Aorta (tissue), 5 donors: ENCODE measurements at places on chromosomes 2 and 18. TPM values are rescaled to one million over a fixed set of nuclear protein-coding genes. Genes with fewer than 3 reads are reported as not detected.

MEP1B gene
- 6.0 TPM for polyA plus RNA-seq

DNA sequence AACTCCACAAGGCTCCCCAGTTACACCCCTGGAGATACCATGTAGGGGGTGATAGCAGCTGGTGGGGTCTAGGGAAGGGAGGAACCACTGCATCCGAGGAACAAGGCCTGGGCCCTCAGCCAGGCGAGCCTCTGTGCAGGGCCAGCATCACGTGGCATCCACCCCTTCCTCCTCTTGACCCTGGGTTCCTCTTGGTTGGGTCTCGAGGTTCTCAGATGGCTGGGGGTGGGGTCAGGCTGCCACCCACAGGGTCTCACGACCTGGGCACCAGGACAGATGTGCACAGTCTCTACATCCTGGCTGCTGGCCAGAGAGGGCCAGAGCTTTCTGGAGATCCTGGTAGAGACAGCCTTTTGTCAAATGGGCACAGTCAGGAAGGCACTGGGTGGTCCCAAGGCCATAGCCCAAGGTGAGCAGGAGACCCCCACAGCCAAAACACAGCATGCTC is 10.4 kb downstream of the HS6ST1 start:
- peak; percentile 79 for DNase-seq

DNA sequence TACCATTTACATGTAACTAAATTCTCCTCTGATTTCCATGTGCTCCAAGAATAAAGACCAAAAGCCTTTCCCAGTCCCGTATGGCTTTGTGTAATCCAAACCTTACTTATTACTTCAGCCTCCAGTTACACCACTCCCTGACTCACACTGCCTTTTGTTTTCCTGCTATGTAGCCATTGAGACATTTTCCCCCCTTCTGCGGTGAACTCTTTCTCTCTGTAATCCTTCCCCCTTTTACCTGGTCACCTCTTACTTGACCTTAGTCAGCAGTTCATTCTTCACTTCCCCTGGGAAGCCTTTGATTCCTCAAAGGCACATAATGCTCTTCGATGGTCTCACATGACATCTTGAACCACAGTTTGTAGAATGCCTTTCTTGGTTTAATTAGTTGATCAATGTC is 256.0 kb upstream of the FANCL start:
- no peak for DNase-seq

SP100 gene
- 70.8 TPM for polyA plus RNA-seq

GRCh38 chr2:112187805-112188596 is 49.8 kb downstream of the FBLN7 start:
- no peak for DNase-seq

DNA sequence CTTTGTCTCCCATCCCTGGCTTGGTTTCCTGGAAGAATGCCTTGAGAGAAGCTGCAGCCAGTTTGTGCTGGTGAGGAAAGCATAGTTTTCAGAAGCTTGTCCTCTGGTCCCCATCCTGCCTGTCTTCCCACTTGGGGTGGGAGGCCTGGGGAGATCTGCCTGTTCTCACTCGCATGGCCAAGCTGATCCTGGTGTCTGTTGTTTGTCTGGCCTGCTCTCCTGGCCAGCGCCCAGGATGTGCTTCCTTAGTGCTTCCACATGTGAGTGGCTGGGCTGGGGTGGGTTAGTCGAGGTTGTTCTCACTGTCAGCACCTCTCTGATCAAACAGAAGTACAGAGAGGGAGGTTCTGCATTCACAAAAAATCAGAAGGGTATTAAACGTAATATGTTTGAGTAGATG is 49.5 kb downstream of the PTPRM start:
- DNase-seq: no peak

GRCh38 chr18:37534627-37535026 is 31.0 kb downstream of the CELF4 start:
- DNase-seq: no peak

DNA sequence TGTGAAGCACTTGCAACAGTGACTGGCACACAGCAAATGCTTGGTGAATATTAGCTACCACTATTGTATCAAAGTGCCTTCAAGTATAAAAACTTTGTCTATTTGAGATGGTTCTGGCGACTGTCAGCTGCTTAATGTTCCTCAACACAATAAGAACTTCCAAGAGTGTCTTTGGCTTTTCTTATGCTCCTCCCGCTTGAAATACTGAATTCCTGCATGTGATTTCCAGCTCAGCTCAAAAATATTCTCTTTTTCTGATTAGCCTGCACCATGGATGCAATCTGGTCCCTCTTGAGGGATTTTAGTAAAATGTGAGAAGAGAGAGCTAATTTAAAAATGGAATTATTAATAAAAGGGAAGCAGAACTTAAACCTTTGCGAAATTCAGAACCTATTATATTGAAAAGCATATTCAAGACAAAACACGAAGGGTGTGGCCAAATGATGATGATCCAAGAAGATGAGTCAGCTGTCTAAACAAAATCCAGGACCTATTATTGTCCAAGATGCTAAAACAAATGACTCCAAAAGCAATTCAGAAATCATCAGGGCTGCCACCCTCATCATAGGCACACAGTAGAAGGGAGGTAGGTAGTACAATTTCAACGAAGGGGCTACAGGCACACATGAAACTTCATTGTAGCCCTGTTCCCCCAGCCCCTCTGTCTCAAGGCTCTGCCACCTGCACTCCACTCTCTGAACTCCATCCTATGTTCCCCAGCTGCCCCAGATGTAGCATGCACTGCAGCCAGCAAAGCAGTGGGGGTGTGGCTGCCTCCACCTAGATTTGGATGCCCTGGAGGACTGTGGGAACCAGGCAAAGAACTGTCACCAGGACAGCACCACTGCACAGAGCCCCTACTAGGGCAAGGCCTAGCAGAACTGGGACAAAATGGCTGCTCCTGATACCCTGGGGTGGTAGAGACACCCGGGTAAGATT is 190.1 kb downstream of the ZNF385B start:
- no peak for DNase-seq

LYPD6 gene
- 0.25 TPM for polyA plus RNA-seq

DNA sequence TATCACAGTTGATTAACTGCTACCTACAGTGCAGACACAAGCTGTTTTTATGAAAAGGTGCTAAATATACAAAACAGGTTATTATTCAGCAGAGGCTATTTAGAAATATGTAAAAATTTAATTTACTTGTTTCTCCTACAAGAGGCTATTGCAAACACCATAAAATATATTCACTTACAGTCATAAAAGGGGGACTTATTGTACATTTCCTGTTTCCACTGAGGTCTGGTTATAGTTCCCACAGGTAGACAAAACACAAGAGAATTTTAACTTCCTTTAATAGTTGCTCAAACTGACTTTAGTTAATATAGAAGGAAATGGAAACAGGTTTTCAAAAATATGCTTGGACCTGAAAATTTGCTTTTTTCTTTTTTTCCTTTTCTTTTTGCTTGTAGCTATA is 40.0 kb upstream of the FRZB start:
- no peak for DNase-seq

GRCh38 chr18:11284349-11284748 is 135.0 kb upstream of the PIEZO2 start:
- no peak for DNase-seq

TEX44 gene
- not detected for polyA plus RNA-seq

GRCh38 chr2:197254776-197255530 is 55.6 kb downstream of the ANKRD44 start:
- no peak for DNase-seq

DNA sequence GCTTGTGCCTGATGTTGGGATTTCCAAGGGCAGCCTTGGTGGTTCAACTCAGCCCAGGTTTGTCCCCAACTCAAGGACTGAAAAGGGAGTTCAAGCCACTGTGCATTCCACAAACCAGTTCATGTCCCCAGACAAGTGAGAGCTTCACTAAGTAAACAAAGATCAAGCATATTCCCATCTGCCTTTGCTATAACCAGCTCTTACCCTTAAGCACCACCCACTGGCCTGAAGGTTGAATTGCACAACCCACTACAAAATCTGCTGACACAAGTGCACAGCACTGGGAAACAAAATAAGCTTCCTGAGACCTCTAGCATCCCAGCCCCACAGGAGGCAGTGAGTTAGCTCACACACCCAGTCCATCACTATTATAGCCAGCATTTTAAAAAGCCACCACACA is 516.7 kb downstream of the NR4A2 start:
- no peak for DNase-seq

DNA sequence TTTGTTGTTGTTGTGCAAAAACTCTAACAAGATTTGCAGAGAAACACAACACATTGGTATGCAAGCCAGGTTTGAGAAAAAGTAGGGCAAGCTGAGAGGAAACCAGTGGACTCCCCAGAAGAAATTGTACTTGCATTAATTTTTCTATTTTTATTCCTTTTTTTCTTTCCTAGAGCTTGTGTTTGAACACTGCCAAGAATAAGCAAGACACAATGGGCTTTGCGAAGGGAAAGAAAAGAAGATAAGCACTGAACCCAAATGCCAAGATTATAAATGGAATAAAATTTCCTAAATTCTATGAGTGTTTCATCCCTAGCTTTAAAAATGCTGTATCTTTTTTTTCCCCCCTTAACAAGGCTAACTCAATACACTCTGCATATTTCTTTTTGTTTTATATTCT is 17.0 kb upstream of the CYTIP start:
- no peak for DNase-seq

- DNase-seq: no peak
These were observed 15.2 kb upstream of the TMEM37 start for GRCh38 chr2:119416299-119416923.

DNA sequence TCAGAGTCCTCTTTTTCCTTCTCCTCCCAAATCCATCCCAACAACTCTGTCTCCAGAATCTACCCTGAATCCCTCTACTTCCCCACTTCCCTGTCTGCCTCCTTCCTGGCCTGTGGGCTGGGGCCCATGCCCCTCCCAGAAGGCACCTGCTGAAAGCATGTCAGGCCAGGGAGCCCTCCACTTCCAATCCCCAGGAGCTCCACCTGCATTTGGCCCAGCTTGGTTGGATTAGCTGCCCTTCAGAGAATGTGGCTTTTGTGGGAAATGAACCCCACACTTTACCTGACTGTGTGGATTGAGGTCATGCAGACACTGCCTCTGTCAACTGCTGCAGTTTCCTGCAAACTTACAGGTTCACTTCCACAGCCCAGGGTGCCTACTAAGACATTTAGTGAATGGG is 58.5 kb downstream of the ACOXL start:
- no peak for DNase-seq

DNA sequence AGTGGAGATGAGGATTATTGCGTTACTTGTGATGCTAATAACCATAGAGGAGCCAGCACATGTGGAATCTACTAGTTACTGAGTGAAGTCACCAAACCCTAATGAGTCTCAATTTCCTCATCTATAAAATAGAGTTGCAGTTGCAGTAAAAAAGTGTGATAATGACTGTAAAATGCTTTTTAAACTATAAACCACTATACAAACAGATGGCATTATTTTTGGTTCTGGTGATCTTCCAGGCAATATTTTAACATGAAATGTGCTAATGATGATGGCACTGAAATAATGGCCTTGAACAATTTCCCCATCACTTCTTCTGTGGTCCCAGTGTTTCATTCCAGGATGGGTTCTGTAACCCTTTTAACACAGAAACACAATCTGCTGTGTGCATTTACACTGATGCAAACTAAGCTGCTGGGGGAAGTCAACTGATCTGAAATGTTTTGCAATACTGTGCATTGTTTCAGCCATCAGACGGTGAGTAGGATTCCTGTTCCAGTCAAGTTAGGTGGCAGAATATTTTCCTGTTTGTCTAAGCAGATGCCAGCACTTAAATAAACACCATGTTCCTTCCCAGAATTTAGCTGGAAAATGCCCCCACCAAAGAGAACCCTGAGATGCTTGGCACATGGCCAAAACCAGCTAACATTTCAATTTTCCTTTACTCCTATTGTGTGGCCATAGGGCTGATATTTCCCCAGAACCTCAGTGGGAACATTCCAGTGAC is 52.6 kb downstream of the TACR1 start:
- DNase-seq: no peak

POTEC gene
- polyA plus RNA-seq: not detected

REG3G gene
- 0.38 TPM for polyA plus RNA-seq

- no peak for DNase-seq
These were observed 305.9 kb upstream of the SALL3 start for GRCh38 chr18:78673516-78674321.

LHCGR gene
- polyA plus RNA-seq: not detected

SANBR gene
- 2.8 TPM for polyA plus RNA-seq

DNA sequence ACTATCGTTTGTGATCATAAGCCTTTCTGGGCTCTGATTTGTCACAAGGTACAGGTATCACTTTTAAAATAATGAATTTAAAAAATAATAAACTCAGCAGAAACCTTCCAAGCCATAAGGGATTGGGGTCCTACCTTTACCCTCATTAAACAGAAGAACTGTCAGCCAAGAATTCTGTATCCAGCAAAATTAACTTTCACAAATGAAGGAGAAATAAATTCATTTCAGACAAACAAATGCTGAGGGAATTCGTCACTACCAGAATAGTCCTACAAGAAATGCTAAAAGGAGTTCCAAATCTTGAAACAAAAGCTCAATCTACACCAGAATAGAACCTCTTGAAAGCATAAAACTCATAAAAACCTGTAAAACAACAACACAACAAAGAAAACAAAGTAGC is 25.7 kb downstream of the L3MBTL4 start:
- DNase-seq: no peak

AGXT gene
- polyA plus RNA-seq: not detected

GRCh38 chr2:10532638-10533101 is 84.5 kb upstream of the ODC1 start:
- no peak for DNase-seq

IL1RL2 gene
- polyA plus RNA-seq: 0.54 TPM

DNA sequence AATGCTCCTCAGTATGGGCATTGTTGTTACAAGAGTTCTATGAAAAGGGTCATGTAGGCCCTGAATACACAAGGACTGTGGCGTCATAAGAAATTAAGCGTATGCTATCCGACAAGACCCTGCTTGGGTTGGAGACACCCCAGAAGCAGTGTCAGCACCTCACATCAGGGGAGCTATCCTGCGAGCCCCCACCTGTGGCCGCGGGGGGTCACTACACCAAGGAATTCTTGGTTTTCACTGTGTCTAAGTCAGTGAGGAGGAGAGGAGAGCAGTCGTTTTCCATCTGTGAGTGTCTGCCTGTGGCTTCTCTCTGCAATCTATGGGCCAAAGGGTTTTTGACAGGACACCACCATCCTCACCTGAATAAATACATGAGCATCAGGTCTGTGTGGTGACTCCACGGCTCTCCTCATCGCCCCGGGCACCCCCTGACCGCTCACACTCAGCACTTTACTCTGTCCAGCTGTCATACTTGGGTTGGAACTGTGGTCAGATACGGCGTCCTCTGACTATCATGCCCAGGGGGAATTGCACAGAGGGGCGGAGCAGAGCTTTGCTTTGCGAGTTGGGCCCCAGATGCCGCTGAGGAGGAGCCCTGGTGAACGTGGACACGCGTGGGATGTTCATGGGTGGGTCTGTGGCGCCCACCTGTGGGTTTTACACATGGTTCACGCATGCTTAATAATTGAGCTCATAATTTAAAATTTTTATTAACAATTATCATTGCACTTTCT is 235.5 kb downstream of the MYT1L start:
- no peak for DNase-seq
